Left renal cortex interstitium (tissue), 4 donors: ENCODE measurements at places on chromosomes 2 and 18.
A peak's percentile ranks its signal among the peaks of the same experiment; 100 is the strongest.

DNA sequence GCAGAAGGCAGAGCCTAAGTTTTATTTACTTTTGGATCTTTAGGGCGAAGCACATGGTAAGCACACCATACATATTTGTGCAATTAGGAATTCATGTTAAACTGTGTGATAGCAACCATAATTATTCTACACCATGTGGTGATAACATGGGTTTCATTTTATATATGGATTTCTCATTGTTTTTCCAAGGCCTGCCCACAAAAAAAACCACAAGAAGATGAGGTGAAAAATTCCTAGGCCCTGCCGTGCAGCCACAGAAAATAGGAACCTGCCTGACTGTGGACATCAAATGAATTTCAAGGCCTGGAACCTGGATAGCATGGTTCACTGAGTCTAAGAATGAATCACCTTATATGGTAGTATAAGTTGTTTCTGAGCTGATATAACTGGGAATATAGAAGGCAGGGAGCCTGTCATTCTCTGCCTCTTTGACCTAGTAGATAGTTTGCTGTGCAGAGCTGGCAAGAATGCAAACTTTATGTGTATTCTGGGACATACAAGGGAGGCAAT lies 22.4 kb upstream of the SSB start:
- DNase-seq = no peak

- DNase-seq = no peak
Measured at GRCh38 chr2:104385743-104386142, 468.2 kb upstream of the POU3F3 start.

DNA sequence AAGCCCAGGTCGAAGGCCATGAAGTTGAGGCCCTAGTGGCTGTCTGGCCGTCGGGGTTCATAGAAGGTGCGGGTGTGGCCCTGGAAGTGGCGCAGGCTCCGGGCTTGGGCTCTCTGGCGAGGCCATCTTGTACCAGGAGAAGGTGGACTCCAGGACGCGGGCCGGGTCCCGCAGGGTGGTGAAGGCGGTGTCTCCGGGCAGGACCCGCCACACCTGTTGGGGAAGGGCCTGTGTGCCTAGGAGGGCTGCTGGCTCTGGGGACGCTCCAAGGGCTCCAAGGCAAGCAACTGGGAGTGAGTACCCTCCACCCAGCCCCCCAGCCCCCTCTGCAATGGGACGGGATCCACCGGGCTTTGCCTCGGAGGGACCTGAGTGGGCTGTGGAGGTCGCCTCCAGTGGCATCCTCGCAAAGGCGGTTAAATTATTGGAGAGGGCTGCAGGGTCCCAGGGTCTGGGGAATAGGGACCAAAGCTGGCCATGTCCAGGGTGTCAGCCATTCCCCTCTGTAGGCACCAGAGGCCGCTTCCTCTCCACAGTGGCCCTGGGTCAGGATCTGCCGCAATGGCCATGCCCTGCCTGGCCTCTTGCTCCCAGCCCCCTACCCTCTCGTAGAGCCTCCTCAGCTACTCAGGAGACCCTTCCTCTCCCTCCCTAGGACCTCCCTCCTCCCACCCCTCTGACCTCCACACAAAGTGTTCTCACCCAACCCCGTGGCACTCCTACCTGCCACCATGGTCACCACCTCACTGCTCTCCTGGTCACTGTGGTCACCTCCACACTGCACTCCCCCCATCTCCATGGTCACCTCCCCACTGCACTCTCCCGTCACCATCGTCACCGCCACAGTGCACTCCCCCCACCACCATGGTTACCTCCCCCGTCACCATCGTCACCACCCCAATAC lies 10.3 kb downstream of the AQP12A start:
- DNase-seq = no peak

DNA sequence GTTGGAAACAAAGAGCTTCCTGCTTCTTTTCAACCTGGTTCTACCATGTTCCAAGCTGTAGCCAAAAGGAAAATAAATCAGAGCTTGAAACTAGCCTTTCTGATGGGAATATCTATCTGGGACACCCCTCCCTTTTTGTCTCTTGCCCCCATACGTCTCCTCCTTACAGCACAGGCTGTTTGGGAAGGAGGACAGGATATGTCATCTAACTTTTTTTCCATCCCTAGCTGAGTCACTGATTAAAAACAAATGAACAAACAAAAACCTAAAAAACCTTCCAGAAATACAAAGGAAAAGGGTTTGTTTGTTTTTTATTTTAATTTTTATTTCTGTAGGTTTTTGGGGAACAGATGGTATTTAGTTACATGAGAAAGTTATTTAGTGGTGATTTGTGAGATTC lies 151.6 kb downstream of the FAM210A start:
- no peak for DNase-seq

DNA sequence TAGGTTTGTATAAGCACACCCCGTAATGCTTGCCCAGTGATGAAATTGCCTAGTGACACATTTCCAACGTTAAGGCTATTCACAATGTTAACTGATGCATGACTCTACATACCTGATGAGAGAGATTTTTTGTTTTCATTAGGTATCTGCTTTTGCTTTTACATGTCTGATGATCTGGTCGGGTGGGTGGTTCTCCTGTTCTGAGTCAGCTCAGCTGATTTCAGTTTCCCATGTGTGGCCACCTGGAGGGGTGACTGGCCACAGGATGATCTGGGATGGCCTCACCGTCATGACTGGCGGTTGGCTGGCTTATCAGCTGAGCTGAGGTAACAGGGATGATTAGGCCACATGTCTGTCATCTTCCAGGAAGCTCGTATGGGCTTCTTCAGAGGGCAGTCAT lies 33.8 kb upstream of the ACYP2 start:
- DNase-seq = no peak

- no peak for DNase-seq
Measured at GRCh38 chr2:186460465-186460864, 25.6 kb upstream of the ZC3H15 start.

GRCh38 chr2:231987124-231987727 lies 25.7 kb downstream of the DIS3L2 start:
- peak; percentile 2 for DNase-seq

- DNase-seq = no peak
Measured at GRCh38 chr18:48119204-48119603, 188.7 kb upstream of the SMAD2 start.

DNA sequence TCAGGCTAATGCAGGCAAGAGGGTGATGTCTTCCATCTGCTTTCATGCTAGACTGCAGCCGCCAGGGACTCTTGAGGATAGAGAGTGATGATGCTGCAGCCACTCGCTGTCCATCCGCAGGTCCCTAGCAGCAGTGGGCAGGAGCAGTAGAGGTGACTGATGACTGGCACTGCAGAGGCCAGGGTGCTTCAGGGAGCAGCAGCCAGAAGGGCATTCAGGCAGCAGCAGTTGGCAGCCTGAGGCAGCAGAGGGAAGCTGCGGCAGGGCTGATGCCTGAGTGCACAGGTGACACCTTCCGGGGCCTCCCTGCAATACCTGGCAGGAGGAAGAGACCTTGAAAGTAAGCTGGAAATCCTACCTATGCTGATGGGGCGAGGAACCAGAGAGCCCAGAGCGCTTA lies 214.2 kb downstream of the ICOS start:
- no peak for DNase-seq

DNA sequence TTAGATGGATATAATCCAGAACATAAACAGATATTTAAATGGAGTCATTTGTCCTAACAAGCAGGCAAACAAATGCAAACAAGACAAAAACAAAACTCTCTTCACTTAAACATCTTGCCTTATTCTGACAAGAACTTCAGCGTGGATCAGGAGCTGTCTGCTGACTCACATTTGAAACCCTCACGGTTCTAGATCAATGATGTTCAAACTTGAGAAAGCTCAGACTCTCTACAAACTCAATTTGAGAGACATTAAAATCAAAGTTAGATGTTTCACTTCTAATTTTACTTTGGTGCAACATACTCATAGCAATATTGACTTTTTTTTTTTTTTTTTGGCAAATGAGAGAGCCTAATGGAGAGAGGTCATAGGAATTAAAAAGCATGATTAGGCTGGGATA lies 362.8 kb upstream of the SLC14A2 start:
- no peak for DNase-seq

- DNase-seq = no peak
Measured at GRCh38 chr2:128346291-128347170, 27.9 kb upstream of the HS6ST1 start.

GRCh38 chr18:395456-396250 lies 104.8 kb downstream of the COLEC12 start:
- DNase-seq = no peak

DNA sequence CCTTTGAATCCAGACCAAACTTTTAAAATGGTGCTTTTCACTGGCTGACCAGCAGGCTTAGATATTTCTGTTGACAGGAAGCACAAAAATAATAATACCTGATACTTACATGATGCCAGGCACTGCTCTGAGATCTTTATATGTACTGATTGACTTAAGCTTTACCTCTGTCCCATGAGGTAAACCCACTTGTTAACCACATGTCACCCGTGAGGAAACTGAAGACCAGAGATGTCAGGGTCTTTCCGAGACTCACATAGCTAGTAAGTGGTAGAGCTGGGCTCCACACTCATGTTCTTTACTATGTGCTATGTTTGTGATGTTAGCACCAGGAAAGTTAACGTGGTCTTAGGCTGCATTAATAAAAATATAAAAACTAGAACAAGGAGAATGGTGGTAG lies 297.7 kb downstream of the PLCL1 start:
- DNase-seq = no peak

GRCh38 chr2:234494361-234495250 lies 2.3 kb downstream of the ARL4C start:
- no peak for DNase-seq

- DNase-seq = no peak
Measured at GRCh38 chr2:128585706-128586105, 267.0 kb upstream of the HS6ST1 start.

DNA sequence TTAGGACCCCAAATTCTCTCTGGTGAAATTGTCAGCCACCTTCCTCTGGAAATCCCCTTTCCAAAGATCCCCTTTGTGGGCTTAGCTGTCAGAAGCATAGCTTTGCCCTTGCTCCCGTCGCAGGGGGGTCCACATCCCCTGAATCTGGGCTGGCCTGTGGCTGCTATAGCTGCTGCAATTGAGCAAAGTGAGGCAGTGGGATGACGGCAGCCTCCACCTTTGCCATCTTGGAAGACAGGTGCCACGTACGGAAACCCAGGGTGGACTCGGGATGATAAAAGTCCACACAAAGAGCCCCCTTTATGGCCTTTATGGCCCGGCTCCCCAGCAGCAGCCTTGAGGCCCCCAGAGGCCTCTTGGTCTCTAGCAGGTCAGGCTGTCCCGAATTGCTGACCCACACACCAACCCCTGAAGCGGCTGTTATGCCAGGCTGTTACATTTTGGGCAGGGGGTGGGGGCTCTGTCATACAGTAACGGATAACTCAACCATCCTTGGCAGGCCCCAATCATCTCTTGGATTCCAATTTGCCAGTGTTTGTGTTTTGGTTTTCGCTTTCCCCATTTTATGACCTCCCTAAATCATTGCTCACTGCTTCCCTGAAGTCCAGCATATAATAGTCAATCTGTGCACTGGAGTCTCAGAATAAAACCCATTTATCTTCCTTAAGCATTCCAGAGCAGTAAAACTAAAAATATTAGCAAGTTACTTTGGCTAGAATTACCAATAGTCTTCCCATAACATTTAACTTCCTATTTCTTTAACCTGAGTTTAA lies 33.2 kb upstream of the ID2 start:
- no peak for DNase-seq

- no peak for DNase-seq
Measured at GRCh38 chr2:65267008-65267407, 39.4 kb downstream of the ACTR2 start.

- no peak for DNase-seq
Measured at GRCh38 chr2:28702878-28703277, 48.8 kb upstream of the PPP1CB start.

DNA sequence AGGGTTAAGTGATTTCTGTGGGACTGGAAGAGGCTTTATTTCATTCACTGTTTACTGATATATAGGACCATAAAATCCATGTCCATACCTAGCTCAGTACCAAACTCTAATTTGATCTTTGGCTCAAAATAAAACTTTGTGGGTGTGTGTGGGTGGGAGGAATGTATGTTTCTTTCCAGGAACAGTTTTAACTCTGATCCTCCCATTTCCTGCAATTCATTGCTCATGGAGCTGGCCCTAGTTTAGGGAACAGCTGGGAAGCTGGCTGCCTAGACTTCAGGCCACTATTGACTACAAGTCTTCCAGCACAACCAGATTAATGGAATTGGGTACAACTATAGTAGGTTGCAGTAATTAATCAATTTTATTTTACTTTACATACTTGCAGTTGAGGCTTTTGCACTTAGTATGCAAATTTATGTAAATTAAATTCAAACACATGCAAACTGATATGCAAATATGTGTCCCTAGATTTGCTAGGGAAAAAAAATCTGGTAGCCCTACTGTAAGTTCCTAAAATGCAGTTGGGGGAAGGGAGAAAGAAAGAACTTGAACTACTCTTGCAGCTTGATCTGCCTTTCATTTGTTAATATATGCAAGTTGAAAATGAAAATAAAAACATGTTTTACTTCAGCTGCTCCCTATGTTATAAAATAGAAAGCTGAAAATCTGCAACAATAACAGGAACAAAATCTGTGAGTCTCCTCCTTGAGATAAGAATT lies 1070.3 kb upstream of the CELF4 start:
- DNase-seq = peak; percentile 27

GRCh38 chr18:12656938-12657683 lies 796 bp downstream of the SPIRE1 start:
- no peak for DNase-seq

DNA sequence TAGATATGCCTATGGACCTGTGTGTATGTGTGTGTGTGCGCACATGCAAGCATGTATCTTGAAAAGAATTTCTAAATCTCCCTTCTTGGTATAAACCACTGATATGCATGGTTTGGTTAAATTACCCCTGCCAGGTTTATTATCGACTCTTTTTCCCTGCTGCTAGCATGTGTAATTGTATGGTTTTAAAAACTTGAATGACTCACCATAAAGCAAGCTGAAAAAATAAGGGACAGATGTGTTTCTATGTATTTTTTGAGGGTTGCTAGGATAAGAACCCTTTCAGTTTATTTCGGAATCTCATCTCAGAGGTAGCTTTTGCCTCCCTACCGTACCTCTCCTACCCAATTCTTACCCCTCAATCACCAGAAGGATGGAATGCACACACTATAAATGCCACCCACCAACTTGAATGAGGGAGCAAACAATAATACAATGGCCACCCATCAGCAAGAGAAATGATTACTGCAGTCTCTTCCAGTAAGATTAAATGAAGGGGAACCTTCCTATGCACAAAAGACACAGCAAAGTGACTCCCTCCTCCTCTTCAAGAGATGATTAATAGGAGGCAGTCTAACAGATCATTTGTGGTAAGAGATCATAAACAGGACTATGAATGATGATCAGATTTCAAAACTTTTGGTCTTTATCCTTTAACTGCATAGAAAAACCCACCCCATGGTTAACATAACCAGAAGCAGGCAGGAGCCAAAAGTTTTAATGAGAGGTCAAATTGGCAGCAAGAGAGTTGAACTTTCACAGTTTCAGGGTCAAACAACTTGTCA lies 357.2 kb downstream of the SATB2 start:
- DNase-seq = no peak
